ENCODE measurements at places on chromosomes 1 and 21. TPM values are rescaled to one million over a fixed set of nuclear protein-coding genes. Genes with fewer than 3 reads are reported as not detected.

The WNT2B gene
- total RNA-seq = 1.6 TPM

DNA sequence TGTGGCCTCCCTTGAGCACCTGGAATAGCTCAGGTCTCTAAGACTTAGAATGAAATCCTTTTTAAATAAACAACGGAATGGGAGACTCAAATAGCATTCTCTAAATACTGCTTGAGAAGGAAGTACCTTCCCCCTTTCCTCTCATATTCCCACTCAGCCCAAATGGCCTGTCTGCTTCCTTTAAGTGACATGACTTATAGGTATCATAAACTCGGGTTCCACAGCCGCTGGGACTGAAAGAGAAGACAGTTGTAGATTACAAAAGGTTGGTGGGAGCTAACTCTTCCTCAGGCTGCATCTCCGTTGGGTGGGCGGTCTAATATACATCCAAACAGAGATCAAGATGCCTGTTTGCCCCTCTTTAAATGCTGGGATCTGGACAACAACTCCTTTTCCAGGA is 1.2 kb upstream of the HMCN1 start:
- no peaks in the 10 kb centered on the region for H3K27me3 ChIP-seq
- no peak overlapping the region for H3K4me3 ChIP-seq

DNA sequence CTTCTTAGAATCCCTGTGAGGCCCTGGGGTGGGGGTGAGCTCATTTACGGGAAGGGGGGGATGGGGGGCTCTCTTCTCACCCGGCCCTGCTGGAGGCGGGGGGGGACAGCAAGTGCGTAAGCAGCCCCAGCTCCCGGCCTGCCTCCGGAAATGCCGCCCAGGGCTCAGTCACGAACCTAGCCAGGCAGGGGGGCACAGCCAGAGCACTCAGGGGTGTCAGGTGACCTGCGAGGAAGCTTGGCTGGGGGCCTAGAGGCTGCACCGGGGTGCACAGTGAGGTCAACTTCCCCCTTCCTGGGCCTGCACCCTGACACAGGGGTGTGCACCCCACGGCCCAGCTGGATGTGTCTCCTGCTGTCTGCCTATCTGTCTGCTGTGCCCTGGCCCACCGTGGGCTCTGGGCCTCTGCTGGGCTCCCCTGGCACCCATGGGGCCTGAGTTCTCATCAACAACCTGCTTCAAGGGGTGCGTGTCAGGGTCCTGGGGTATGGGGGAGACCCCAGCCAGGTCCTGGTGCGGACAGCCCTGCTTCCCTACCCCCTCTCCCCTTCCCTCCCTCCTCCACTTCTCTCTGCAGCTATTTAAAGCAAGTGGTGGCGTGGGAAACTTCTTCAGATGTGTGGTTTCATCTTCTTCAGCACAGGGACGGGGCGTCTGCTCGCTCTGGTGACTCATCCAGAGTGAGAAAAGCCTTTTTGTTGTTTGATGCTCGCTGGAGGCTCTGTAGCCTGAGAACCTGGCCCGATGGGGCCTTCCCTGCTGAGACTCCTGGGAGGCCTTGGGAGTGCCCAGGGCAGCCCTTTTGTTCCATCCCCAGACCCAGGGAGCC is 92.5 kb upstream of the RUNX3 start:
- H3K4me1 ChIP-seq = no peaks in the 10 kb centered on the region
- peak; percentile 22 for DNase-seq
- H3K27me3 ChIP-seq = no peaks in the 10 kb centered on the region
- no peaks in the 10 kb centered on the region for H3K36me3 ChIP-seq
- no peak overlapping the region for H3K27ac ChIP-seq

GRCh38 chr1:43129426-43129825 is 42.7 kb downstream of the EBNA1BP2 start:
- H3K27ac ChIP-seq = no peak overlapping the region
- no peaks in the 10 kb centered on the region for H3K36me3 ChIP-seq
- H3K27me3 ChIP-seq = no peaks in the 10 kb centered on the region
- no peak for DNase-seq
